H9 (cell line): ENCODE measurements at places on chromosomes 16 and 17.

- DNase-seq = no peak
Measured at GRCh38 chr17:19538095-19539039, 4.7 kb downstream of the SLC47A1 start.

DNA sequence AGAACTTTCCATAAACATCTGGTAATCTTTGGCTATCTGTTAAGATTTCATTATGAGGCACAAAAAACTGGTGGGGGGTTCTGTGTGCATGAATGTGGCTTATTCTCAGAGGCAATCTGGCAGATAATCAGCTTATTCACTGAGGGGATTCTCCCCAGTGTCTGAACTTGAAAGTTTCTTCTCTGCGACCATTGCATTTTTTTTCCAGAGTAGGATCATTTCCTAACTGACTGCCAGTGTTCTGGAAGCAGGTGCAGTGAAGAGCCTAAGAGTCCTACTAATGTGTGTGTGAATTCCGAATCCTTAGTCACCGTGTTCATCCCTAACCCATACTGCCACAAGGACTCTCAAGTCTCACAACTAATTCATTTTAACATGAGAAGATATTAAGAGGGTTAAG, 64.9 kb upstream of the LRRC37A3 start:
- no peak for DNase-seq

GRCh38 chr17:18253187-18253884, 5.2 kb downstream of the FLII start:
- no peak for DNase-seq

- DNase-seq = no peak
Measured at GRCh38 chr17:82330322-82331239, 3.0 kb downstream of the SECTM1 start.

- no peak for DNase-seq
Measured at GRCh38 chr17:76179496-76180467, 38.7 kb upstream of the FOXJ1 start.

- DNase-seq = no peak
Measured at GRCh38 chr17:10276436-10276835, 78.0 kb upstream of the GAS7 start.

- DNase-seq = no peak
Measured at GRCh38 chr17:21392266-21392665, 16.1 kb downstream of the KCNJ12 start.

- no peak for DNase-seq
Measured at GRCh38 chr17:22217135-22217534, 524.8 kb downstream of the KCNJ18 start.

DNA sequence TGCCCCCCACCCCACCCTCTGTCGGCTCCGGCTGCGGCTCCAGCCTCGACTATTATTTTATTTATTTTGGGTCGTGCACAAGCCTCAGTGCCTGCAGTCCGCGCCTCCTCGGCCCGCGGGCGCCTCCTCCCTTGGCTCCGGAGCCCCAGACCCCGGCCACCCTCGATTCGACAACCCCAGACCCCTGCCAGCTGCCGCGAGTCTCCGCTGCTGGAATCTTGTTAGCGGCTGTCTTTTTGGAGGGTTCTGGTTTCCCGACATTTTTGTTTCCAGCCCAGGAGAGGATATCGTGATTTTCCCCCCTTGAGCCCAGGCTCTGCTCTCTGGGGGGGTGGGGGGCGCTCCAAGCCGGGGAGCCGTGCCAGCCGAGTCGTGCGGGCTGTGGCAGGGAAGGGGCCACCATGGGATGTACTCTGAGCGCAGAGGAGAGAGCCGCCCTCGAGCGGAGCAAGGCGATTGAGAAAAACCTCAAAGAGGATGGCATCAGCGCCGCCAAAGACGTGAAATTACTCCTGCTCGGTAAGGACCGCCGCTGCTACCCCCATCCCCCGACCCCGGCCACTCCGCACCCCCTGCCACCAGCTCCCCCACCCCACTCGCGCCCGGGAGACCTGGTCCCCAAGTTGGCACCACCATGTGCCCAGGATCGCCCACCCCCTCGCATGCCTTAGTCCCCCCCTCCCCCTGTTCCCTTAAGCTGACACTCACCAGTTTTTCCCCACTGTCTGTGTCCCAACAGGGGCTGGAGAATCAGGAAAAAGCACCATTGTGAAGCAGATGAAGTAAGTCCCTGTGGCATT, 746 bp downstream of the GNAO1 start:
- DNase-seq = no peak

- DNase-seq = no peak
Measured at GRCh38 chr16:75023009-75023408, 24.2 kb downstream of the ZNRF1 start.

GRCh38 chr17:39591958-39592954, 15.5 kb downstream of the NEUROD2 start:
- DNase-seq = peak; percentile 86

DNA sequence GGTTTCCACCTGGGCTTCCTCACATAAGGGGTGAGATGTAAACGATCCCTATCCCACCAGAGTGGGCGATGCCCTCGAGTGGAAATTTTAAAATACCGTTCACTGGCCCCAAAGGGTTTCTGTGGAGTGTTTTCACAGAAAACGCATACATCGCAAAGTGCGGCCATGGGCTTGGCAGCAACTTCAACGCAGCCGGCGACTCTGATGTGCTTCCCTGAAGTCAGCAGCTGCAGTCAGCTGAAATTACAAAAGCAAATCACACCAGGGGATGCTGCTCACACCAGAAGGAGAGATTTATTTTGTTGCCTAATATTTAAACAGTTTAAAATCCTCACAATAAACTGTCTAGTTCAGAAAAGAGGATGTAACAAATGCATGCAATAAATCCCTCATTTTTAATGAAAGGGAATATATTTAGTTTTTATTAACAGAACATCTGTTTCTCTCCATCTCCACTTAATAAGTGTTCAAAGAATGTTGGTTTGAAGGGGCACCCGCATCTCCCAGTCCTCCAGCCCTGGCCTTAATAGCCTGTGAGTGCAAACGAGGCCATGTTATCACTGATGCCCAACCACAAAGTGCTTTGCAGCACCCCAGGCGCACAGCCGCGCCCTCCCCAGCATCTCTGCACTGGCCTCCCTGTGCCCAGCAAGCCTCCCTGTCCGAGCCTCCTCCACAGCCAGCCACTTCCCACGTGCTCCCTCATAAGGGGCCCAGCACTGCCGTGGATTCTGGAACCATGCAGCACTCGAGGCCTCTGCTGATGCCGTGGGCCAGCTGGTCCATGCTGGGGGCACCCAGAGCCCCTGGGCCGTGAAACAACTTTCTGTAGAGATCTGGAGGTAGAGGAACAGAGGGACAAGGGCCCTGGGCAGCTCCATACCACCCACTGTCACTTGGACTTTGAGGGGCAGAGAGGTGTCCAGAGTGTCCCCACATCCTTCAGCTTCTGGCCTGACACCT, 17.3 kb upstream of the XYLT2 start:
- DNase-seq = no peak

GRCh38 chr16:19481296-19481695, 40.6 kb downstream of the GDE1 start:
- DNase-seq = no peak

GRCh38 chr17:67421869-67422273, 44.8 kb downstream of the PITPNC1 start:
- DNase-seq = no peak

GRCh38 chr17:2814049-2814448, 17.8 kb downstream of the RAP1GAP2 start:
- no peak for DNase-seq

- DNase-seq = no peak
Measured at GRCh38 chr17:29557085-29557738, 9.6 kb downstream of the ABHD15 start.

DNA sequence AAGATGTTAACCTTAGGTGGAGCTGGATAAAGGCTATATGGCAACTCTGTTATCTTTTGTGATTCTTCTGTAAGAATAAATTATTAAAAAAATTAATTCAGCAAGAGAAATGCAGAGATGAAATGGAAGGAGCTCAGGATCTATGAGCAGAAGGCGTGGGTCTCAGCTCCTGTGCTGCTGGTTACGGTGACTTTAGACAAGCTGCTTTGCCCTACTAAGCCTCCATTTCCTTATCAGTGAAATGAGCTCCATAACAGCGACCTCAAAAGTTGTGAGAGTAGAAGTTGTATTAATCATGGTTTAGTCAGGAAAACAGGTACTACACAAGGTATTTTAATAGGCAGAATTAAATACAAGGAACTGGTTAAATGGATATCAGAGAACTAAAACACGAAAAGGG, 48.2 kb upstream of the FOXJ1 start:
- no peak for DNase-seq

DNA sequence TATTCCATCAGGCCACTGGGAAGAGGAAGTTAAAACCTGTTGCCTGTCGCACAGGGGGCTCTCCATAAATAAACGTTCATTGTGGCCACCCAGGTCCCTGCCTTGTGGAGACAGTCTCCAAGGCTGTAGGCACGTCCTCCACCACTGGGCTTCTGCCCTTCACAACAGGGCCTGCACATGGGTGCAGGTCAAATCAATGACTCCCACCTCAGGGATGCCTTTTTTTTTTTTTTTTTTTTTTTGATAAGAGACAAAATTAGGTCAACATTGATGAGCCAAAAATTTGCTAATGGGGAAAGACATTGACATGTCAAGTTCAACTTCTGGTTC, 12.6 kb upstream of the SLC12A3 start:
- no peak for DNase-seq

DNA sequence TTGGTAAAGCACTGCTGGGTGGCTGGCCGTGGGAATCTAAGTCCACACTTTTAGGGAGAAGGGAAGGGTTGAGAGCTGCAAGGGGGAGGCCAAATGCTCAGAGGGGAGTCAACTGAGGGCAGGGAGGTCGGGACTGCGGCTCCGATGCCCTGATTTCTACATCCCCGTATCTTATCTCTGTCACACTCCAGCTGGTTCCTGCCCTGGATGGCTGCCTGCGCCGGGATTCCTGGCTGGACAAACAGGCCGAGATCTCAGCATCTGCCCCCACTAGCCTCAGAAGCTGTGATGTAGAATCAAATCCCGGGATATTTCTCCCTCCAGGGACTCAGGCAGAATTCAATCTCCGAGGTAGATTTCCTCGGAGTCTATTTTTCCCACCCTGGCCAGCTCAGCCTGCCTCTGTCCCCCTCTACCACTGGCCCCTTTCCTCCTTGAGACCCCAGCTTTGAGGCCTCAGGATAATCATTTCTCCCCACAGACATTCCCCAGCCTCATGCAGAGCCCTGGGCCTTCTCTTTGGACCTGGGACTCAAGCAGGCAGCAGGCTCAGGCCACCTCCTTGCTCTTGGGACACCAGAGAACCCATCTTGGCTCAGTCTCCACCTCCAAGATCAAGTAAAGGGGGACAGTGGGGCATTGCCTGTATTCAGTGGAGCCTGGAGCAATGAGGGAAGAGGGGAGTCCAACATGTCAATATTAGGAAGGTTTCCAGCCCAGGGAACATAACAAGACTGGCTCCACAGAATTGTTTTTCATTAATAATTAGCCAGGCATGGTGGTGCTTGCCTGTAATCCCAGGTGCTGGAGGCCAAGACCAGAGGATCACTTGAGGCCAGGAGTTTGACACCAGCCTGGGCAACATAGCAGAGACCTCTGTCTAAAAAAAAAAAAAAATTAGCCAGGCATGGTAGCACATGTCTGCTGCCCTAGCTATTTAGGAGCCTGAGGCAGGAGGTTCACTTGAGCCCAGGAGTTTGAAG, 1.8 kb downstream of the SHBG start:
- DNase-seq = no peak
